ENCODE measurements at places on chromosomes 5 and 9.

DNA sequence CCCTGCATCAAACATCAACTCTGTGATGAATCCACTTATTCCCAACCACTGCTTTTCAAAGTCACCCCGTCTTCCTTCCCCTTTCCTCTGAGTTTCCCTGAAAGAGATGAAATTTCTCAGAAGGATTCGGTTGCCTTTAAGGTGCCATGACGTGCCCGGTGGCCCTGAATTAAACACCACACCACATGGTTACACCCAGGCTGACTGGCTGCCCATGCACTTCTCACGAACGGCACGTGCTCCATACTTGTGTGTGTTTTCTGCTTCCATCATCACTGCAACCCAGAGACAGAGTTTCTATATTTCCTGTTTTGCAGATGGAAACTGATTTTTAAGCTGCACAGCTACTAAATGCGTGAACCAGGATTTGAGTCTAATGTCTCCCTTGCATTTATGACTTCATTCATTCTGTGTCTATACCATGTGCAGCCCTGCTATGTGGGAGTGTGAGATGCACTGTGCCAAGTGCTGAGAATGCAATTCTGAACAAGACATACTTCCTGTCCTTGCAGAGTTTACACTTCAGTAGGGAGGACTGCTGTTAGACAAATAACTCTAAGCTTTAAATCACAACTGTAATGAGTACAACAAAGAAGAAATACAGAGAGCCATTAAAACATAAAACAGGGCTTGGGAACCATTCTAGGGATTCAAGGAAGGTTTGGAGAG, 162.9 kb downstream of the NXNL2 start:
- no peak for DNase-seq

DNA sequence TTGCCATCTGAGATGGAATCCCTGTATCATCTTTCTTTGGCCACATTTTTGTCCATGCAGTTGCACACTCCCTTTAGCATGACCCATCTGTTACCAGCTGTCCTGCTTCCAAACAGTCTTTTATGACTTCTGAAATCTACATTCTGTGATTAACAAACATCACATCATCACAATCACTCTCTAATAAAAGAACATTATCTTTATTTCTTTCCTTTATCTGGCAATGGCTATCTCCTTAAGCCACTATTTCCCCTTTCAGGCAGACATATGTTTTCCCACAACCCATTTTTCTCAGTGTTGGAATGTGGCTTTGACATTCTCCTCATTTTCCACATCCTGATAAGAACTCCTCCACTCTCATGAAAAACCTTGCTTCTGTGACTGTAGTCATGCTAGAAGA, 141.0 kb downstream of the ST8SIA4 start:
- DNase-seq = no peak

GRCh38 chr5:27009540-27009915, 28.9 kb downstream of the CDH9 start:
- DNase-seq = no peak

- DNase-seq = no peak
These were observed 87.3 kb upstream of the PCSK5 start for GRCh38 chr9:75803130-75803529.

DNA sequence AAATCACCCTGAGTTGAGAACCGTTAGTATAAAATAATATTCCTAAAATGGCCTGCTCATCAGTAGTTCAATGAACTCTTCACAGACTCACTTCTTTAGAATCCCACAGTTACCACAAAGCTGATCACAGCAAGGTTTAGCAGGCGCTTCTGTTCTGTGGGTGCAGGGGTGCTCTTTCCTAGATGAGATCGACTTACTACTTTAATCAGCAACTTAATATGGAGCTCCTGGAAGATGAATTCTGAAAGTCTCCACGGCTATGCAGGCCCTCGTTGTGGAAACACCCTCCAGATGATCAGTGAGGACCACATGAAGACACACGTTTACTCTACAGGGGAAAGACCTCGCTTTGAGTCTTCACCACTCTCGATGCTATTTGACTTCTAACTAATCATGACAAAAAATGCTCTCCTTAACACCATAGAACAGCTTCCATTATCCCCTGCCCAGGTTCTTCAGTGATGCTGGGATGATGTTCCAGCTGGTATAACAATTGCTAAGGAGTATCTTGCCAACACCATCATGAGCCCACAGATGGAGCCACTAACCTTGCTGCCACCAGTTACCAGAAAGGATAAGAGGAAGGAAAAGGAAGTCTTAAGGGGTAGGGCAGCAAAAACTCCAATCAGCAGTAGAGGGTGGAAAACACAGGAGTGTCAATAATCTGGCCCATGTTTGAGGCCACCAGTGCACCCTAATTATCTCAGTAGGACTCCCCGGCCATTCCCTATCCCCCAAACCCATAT, 17.9 kb upstream of the GPX8 start:
- DNase-seq = no peak

DNA sequence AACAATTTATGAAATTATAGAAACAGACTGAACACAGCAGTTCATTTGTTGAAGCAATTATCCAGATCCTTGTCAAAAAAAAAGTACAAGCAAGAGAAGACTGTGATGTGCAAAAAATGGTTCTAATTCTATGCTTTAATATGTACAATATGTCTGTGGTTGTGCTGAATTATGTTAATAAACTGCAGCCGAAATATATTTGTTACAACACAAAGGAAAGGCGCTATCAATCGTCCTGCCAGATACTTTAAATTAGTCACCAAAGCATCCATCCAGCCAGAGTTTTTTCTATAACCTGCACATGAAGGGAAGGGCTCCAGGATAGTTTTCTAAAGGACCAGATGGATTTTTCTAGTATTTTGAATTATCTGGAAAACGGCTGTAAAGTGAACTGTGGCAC, 259.5 kb downstream of the BNC2 start:
- DNase-seq = no peak

DNA sequence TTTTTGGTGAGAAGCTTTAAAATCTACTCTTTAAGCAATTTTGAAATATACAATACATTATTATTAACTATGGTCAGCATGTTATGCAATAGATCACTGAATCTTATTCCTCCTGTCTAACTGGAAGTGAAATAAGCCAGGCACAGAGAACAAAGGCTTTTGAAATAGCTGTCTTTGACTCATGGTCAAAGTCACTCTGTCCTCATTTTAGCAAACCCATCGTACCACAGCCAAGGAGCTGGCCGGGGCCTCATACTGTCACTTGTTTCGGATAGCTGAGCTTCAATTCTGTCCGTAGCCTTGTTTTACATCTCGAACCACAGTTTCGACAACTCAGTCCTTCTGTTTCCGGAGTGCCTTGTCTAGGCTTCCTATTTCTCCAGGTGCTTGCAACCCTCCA, 19.2 kb downstream of the ADCY2 start:
- no peak for DNase-seq

GRCh38 chr9:703392-703791, 138.1 kb upstream of the DMRT1 start:
- DNase-seq = no peak

GRCh38 chr9:109629615-109630014, 131.5 kb upstream of the PTPN3 start:
- DNase-seq = no peak

GRCh38 chr5:151811593-151812321, 40.0 kb downstream of the G3BP1 start:
- DNase-seq = no peak

DNA sequence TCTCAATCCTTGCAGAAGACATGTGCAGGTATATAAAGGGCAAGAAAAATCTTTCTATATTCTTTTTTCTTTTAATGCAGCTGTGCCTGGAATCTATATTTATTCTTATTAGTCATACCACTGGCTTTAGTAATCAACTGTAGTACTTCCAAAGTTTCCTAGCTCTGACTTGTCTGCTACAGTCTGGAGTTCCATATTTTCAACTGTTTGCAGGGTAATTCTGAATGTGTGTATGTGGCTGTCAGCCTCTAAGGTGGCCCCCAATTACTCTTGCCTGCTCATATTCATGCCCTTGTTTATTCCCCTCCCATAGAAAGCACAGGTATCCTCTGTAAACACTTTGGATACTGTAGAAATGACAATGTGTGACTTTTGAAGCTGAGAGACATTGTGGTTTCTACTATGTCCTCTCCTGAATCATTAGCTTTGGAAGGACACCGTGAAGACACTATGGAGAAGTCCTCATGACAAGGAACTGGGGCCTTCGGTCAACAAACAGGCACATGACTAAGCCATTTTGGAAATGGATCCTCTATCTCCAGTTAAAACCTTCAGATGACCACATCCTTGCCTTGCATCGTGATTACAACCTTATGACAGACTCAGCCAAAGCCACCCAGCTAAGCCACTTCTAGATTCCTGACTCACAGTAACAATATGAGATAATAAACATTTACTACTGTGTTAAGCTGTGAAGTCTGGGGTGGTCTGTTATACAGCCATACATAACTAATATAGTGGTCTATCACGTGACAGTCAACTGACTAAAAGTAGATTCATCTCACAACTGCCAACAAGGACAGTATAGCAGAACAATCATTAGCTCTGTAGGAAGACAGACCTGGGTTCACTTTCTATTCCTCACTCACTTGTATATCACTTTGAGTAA, 49.5 kb upstream of the SUSD1 start:
- DNase-seq = no peak
